ENCODE measurements at places on chromosomes 1 and 21.

DNA sequence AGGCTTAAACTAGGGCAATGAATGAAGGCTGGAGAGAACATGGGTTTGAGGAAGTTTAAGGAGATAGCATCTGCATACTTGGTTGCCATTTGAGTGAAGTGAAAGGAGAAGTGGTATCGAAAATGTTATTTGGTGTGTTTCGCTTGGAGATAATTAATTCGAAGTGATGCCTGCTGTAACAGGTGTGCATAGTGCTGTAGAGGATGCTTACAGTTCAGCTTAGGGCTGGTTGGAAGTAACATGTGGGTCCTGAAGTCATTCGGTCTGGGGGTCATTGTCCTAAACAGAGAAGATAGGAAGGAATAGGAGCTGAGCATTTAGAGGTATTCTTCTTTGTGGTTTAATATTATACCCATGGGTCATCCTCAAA lies 301 bp upstream of the NUDT17 start:
- peak; percentile 79 for DNase-seq

DNA sequence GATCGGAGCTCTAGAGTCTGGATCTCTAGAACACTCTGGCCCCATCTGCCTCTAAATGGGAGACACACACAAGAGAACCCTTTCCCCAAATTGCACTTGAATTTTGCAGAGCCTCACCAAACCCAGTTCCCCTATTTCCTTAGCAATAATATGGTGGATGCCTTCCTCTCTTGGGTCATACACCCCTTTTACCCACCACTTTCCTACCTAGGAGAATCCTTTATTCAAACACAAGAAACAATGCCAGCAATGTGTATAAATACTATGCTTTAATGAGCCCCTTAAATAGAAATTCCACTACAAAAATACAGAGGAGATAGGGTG lies 760 bp upstream of the SF3B4 start:
- DNase-seq, result no peak

DNA sequence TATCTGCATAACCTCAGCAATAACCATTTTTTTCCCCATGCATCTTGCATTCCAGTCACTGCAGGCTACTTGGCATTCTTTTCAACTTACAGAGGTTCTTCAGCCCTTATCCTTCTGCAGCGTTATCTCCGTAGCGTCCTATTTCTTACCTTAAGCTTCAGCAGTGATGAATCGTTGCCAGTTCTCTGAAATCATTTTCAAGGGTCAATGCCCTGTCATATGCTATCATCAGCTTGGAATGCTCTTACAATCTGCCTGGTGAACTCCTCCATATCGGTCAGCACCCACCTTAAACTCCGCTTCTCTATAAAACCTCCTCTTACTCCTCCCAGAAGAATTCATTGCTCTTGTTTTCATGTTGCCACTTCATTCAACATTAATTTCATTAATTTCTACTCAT lies 105.1 kb upstream of the DPH5 start:
- DNase-seq, result no peak

GRCh38 chr1:81111818-81112217 lies 688.9 kb upstream of the ADGRL2 start:
- DNase-seq, result no peak

- DNase-seq, result no peak
Observed at GRCh38 chr21:43654806-43655489, 4.3 kb downstream of the HSF2BP start.

GRCh38 chr1:201172999-201173610 lies 17.5 kb upstream of the IGFN1 start:
- DNase-seq, result no peak

- DNase-seq, result no peak
Observed at GRCh38 chr1:102772831-102773230, 335.5 kb downstream of the COL11A1 start.

DNA sequence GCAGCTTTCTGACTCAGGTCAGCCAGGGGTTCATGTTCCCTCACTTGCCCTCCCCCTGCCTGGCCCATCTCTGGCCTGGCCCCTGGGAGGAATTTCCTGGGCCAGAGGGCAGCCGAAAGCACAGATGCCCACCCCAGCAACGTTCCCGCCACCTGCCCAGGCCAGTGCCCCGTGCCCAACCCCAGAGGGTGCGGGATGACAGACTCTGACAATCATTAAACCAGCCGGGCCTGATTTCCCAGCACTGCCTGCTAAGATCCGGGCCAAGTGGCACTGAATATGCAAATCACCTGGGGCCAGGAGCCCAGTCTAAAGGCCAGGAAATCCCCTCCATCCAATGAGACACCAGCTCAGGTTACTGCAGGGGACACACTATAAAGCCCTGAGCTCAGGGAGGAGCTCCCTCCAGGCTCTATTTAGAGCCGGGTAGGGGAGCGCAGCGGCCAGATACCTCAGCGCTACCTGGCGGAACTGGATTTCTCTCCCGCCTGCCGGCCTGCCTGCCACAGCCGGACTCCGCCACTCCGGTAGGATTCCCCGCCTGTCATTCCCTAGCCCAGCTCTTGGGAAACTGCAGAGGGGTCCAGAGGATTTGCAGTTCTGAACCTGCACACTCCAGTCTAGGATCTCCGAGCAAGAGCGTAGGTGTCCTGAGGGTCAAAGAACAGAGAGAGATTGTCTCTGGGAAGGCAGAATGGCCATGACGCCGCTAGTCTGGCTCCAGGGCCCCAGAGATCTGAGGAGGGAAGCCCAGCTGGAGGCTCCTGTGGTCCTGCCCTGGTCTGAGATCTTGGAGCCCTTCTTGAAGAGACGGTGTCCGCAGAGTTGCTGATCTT lies at the start of gene ELF3:
ELF3 (plus strand) TSS at position 408 of the 836 bp plus-strand sequence. CDS start 550 bp downstream, outside the sequence.
- peak; percentile 81 for DNase-seq

DNA sequence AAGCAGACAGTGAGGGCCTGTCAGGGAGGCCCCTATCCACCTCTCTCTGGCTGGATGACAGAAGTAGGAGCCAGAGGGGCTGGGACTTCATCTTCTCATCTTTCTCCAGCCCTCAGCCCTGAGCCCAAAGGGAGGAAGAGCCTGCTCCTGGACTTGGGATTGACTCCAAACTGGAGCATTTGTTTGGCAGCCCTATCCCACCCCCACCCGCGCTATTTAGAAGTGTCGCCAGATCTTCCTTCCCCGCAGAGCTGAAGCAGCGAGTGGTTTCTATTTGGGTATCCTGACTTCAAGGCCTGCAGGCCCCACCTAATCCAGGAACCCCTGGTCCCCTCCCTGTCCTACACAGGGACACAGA lies 9.6 kb downstream of the NES start:
- DNase-seq, result no peak

DNA sequence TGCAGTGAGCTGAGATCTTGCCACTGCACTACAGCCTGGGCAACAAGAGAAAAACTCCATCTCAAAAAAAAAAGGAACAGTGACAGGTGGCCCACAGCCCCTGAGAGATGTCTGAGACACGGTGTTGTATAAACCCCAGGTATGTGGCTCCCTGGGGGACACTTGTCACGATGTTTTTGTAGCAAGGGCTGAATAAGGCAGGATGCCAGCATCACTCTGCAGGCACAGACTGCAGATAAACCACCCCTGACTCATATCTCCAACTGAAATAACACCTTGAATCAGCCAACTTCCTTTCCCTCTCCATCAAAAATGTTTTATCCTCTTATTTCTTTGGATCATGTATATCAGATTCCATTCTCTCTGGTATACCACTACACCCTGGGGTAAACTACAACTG lies 52.5 kb downstream of the NMNAT2 start:
- DNase-seq, result no peak

- no peak for DNase-seq
Observed at GRCh38 chr1:231040800-231041718, 1.0 kb upstream of the FAM89A start.

Data from MM.1S (cell line).